Tibial nerve (tissue), 4 donors: ENCODE measurements at places on chromosomes 12 and 14. TPM values are rescaled to one million over a fixed set of nuclear protein-coding genes. Genes with fewer than 3 reads are reported as not detected.
A peak's percentile ranks its signal among the peaks of the same experiment; 100 is the strongest.

GRCh38 chr12:130101370-130101769, 60.9 kb upstream of the FZD10 start:
- H3K4me1 ChIP-seq = no peaks in the 10 kb centered on the region
- no peaks in the 10 kb centered on the region for H3K36me3 ChIP-seq
- no peak overlapping the region for H3K4me3 ChIP-seq
- no peaks in the 10 kb centered on the region for H3K27me3 ChIP-seq
- H3K27ac ChIP-seq = no peak overlapping the region
- DNase-seq = no peak

- peaks cover 6% of the 10 kb centered on the region for H3K36me3 ChIP-seq
- peak overlapping the region; percentile 100 for H3K27ac ChIP-seq
- DNase-seq = no peak
- H3K27me3 ChIP-seq = no peaks in the 10 kb centered on the region
- no peak overlapping the region for H3K4me3 ChIP-seq
These were observed 11.6 kb downstream of the TNS2 start for GRCh38 chr12:53061404-53062010.

The PARP2 gene
- total RNA-seq = 16.7 TPM

GRCh38 chr14:36498938-36499337, 21.1 kb downstream of the NKX2-1 start:
- no peak overlapping the region for H3K27ac ChIP-seq
- no peaks in the 10 kb centered on the region for H3K36me3 ChIP-seq
- H3K27me3 ChIP-seq = no peaks in the 10 kb centered on the region
- no peak for DNase-seq
- H3K4me3 ChIP-seq = no peak overlapping the region
- no peaks in the 10 kb centered on the region for H3K4me1 ChIP-seq

DNA sequence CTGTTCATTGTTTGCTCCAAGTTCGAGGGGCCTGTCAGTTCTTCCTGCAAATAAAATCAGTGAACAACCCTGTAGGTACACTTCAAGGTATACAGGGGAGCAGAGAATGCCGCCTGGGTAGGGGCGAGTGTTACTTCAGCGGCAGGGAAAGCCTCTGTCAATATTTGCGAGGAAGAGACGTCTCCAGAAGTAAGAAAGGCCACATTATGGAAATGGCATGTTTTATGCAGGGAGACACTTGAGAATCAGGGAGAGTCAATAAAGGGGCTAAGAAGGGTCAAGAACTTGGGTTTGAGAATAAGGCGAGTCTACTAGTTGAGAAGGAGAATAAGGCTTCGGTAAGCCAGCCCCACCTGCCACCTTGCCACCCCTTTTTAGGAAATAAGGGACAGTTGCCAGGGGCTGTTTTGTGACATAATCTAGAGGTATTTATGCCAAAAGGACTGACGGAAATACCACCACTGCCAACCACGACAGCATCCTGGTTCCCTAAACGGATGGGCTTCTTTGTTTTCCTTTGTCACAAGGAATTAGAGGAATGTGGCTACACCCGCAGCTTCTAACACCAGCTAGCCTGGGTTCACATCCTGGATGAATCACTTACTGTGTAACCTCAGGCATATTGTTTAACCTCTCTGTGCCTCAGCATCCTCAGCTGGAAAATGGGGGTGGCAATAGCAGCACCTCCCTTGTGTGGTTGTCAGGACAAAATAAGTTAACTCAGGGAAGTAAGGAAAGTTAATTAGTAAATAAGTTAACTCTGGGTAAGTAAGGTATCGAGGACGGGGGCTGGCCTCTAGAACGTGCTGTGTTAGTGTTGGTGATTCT, 67.7 kb downstream of the EID3 start:
- no peak overlapping the region for H3K4me3 ChIP-seq
- H3K36me3 ChIP-seq = no peaks in the 10 kb centered on the region
- H3K27ac ChIP-seq = no peak overlapping the region
- H3K4me1 ChIP-seq = no peaks in the 10 kb centered on the region
